ENCODE measurements at places on chromosomes 7 and 10. TPM values are rescaled to one million over a fixed set of nuclear protein-coding genes. Genes with fewer than 3 reads are reported as not detected.

DNA sequence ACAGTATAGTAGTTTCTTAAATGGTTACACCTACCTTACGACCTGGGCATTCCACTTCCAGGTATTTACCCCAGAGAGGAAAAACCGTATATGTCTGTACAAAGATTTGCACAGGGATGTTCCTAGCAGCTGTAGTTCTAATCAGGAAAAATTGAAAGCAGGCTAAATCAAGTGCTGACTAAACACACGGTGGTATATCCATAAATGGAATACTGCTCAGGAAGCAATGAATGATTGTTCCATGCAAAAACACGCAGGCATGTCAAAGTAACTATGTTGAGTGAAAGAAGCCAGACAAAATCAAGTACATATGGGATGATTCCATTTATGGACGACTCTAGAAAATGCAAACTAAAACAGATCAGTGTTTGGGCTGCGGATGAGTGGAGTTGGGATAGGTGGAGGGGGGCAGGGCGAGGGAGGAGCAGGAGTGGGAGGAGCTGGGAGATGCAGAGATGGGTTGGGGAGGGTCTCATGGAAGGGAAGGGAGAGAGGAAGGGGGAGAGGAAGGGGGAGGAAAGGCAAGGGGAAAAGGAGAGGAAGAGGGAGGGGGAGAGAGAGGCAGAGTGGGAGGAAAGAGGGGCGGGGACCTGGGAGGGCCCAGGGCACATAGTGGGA lies 484 bp upstream of the MSRB2 start:
- no peak for DNase-seq

The MCU gene
- 25.5 TPM for total RNA-seq

DNA sequence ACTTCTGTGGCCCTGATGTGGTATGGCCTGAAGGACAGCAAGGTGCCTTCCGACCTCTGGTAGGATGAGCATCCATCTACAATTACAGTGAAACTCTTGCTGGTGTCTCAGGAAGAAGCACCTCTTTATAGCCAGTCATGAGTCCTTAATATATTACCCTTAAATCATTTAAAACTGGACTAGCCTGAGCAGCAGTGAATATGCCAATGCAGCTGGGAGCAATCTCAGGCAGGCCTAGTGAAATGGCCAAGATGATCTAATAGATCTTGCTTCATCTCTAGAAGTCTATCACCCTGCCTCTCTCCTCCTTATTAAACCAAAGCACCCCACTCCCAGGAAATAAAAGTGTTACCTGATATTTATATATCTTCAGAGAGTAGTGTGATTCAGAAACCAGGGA lies 66.7 kb upstream of the SORCS3 start:
- no peak for DNase-seq

DNA sequence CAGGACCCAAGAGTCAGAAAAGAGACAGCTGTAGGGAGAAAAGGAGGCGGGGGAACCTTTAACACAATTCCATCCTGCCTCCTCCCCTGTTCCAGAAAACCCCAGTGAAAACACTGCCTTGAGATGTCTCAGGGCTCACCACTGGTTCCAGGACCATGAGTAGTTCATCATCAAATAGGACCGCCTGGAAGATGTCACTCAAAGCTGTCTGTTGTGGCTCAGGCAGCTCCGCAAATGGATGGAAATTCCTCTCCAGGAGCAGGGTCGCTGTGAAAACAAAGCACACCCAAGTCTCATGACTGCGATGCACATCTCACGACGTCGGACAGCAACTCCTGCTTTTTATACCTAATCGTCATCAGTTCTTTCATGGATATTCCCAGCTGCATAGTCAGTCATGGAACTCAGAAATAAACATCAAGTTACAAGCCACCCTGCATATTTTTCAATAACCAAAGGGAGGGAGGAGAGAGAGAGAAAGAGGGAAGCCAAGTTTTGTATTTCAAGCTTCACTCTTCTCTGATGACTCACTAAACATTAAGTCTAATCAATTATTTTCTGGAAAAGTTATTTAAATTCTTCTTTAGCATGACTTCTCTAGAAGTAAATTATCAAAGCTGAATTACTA lies 49.2 kb downstream of the GSDME start:
- DNase-seq, result no peak

DNA sequence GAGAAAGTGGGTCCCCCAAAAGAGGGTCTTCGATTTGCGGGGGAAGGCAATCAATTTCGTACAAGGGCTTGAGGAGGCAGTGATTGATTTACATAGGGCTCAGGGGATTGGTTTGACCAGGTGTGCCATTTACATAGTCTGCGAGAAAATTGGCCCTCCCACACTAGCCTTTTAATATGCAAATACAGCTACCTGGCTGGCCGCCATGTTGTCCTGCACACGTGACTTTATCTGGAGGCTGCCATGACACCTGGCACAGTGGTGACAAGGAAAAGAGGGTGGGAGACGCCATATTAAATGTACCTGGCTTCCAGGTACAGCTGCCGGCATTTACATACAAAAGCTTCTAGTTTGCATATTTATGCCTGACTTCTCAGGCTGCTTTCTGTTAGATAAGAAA lies 1577.2 kb upstream of the LRRTM3 start:
- no peak for DNase-seq

The AKR1B1 gene
- total RNA-seq, result 273 TPM

DNA sequence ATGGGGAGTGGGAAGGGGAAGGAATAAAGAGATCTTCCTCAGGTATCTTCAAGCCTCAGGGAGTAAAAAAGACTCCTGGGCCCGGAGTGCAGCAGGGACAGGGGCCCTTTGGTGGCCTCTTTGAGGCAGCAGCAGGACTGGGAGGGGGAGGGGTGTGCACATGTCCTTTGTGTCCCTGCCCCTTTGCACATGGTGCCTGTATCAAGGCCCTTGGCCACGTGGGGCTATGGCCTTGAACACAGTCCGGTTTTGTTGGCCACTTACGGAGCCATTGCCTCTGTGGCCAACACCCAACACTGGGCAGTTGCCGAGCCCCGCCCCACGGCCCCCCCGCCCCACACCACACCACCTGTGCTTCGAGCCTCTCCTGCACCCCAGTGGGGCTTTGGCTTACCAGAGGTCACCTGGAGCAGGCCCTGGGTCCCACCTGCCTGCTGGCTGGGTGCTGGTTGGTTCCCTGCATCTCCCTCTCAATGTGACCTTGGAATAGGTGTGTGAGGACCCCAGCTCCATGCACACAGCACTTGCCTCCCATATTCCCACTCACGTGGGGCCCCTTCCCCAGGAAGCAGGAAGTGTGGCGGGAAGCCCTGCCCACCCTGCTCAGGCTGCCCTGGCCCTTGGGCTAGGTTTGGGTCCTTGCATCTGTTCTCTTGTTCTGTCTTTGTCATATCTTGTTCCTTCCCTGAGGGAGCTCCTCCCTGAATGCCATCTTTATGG lies 5.4 kb downstream of the SAP25 start:
- no peak for DNase-seq

DNA sequence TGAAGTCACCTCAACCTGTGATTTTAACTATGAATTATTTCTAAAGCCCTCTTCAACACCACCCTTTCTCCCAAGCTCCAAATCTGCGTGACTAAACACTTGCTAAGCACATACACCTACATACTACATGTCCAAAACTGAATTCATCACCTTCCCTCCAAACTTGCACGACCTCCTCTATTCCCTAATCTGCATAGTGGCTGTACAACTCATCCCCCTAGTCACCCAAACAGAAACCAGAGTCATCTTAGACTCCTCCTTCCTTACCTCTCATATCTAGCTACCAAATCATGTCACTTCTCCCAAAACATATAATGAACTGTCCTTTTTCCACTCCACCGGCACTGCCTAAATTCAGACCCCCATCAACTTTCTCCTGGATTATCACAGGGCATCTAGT lies 16.2 kb downstream of the ARHGAP21 start:
- DNase-seq, result no peak

- DNase-seq, result no peak
Observed at GRCh38 chr10:117360994-117361667, 14.1 kb downstream of the PDZD8 start.

The GPER1 gene
- 11.1 TPM for total RNA-seq

The TMEM72 gene
- total RNA-seq, result not detected

DNA sequence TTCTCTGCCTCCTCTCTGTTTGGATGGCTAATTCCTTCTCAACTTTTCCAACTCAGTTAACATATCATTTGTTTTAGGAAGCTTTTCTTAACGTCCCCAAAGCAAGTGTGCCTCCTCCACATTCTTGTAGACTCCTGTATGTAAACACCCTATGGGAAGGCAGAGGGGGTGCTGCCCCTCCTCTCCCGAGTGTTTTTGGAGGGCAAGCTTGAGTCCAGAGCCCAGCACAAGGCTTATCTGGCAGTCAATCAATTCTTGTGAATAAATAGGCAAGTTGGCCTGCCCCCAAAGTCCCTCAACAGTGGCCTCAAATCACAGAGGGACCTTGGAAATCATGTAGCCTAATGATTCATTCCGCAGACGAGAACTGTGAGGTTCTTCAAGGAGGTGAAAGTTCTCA lies 305.6 kb downstream of the RPS24 start:
- DNase-seq, result peak; percentile 53

- peak; percentile 59 for DNase-seq
Observed at GRCh38 chr7:1144269-1144771, 15.7 kb downstream of the ZFAND2A start.

DNA sequence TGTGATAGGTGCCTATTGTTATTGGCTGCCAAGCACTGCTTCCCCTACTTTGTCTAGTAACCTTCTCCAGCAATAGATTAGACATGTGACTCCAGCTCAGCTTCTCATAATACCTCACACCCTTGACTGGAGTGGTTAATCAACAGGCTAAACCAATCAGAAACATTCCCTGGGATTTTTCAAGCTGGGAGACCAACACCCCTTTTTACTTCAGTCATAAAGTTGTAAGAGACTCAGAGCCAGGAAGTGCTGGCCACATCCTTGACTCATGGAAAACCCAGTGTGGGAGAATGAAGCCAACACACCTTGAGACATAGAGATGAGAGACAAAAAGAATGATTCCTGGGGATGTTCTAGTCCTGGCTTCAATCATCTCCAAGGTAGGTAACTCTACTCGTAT lies 62.6 kb upstream of the HECTD2 start:
- no peak for DNase-seq

DNA sequence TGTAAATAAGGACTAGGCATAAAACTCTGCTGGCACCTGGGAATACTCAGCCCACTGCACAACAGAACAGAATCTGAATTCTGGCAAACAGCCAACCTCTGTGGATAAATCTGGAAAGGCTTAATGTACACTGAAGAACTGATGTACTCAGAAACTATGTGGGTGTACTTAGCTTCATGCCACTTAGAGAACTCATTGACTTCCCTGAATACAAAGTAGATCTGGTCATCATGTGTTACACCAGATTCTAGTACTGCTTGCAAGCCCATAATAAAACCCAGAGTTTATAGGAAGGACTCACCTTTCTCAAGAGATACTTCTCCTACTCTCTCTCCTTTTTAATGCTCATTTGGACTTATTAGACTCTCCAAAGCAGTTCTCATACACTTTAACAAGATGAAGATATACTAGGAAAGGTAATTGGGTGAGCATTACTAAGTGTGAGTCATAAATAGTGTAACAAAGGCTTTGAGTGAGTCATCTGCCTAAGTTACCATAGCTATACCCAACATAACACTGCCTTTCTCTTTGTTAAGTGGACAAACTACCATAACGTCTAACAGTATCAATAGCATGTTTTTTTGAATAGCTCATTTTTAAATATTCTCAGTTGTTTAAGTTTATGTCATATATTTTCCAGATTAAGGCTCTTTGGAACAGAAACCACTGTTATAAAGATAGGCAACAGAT lies 309.1 kb downstream of the MDFIC start:
- no peak for DNase-seq

GRCh38 chr10:98045785-98046389 lies 15.5 kb upstream of the CRTAC1 start:
- peak; percentile 68 for DNase-seq

GRCh38 chr10:3765146-3765545 lies 19.9 kb downstream of the KLF6 start:
- DNase-seq, result no peak

DNA sequence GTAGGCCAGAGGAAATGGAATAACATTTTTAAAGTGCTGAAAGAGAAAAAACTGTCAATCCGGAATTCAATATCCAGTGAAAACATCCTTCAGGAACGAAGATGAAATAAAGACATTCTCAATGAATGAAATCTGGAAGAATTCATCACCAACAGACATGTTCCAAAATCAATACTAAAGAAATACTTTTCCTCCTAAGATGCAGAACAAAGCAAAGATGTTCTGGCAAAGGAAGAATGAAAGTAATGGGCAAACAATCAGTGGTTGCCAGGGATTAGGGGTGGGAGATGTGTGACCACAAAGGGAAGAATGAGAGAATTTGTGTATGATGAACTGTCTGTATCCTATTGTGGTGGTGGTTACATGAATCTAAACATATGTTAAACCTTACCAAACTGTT lies 52.8 kb upstream of the EEPD1 start:
- DNase-seq, result no peak

All from sciatic nerve (tissue), 2 donors.